Stimulated activated CD4-positive, alpha-beta T cell treated with anti-CD3 and anti-CD28 coated beads, Interleukin-1b, Interleukin-23, amount 100 ng/mL, for 1 hour (primary cell): ENCODE measurements at places on chromosomes 12 and 14.
A peak's percentile ranks its signal among the peaks of the same experiment; 100 is the strongest.

DNA sequence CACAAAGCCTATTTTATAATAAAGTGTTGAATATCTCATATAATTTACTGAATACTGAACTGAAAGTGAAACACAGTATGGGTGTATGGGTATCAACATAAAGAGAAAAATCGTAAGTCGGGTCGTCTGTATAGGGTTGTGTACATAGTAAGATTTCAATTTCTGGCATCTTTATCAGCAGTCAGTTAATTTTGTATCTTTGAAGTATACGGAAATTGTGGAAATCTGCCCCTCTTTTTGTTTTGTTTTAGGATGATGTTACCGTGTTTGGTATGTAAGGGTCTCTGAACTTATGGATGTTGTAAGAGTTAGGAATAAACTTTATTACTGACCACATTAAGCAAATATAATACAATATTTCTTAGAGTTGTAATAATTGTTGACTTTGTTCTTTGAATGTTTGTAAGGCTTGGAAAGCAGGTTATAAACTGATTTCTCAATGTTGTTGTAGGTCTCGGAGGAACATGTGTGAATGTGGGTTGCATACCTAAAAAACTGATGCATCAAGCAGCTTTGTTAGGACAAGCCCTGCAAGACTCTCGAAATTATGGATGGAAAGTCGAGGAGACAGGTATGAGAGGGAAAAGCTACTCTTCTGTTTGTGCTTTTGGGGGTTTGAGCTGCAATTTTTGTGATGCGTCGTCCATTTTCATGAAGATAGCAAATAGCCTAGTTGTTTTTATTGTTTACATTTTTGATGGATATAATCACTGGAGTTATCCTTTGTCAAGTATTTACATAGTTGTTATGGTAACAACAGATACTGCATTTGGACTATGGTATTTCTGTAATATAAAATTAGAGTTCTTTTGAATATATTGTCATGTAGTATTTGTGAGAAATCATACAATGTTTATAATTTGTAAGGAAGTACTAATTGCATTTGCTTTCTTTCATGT is 12.0 kb downstream of the EID3 start:
- DNase-seq, result no peak

- peak; percentile 50 for DNase-seq
Observed at GRCh38 chr12:121494093-121494787, 86.6 kb downstream of the KDM2B start.

DNA sequence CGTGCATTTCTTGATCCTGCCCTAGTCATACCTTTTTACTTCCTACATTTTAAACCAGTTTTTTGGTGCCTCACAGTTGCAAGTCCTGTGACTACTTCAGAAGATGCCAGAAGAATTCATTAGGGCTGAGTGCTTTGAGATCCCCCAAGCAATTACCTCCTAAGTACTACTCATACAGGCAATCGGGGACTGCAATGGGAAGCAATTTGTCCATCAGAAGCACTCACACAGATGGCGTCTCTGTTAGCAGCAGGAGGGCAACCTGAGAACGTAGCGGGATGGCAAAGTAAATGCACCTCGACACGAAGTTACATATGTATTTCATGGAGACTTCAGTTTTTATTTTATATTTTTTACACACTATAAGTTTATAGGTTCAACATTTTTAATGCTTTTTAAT is 188.3 kb downstream of the CAPZA3 start:
- no peak for DNase-seq

- no peak for DNase-seq
Observed at GRCh38 chr12:48017496-48017895, 13.2 kb upstream of the COL2A1 start.

- DNase-seq, result no peak
Observed at GRCh38 chr12:124487834-124488165, 79.6 kb downstream of the NCOR2 start.

GRCh38 chr14:103164779-103165178 is 41.5 kb downstream of the TNFAIP2 start:
- no peak for DNase-seq

DNA sequence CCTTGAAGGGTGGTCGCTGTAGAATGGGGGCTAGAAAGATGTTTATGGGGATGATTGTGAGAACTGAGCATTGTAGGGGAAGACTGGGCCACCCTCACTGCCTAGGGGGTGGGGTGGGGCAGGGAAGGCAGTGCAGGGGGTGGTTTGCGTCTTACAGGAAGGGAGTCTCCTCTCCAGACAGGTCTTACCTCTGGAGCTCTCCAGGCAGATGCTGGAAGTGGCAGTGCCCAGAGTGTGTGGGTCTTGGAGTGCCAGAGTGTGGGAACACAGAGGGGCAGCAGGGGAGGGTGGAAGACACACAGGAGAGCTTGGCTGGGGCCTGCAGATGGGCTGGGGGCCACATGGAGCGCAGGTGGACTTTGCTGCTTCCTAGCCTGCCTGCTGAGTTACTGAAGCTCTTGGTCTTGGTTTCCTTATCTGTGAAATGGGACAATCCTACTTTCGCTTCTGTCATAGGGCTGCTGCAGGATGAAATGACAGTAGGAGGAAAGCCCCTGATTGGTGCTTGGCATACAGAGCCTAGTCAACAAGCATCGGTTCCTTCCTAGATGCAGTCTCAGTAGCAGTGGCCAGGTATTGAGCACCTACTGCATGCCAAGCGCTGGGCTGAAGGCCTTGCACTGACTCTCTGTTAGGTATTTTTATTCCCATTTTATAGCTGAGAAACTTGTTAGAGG is 118.3 kb downstream of the SLC25A47 start:
- DNase-seq, result no peak

GRCh38 chr14:68819260-68819691 is 26.4 kb upstream of the ZFP36L1 start:
- no peak for DNase-seq

- DNase-seq, result no peak
Observed at GRCh38 chr14:61462566-61463193, 141.3 kb downstream of the PRKCH start.

- no peak for DNase-seq
Observed at GRCh38 chr14:92578511-92578910, 64.9 kb downstream of the RIN3 start.

- no peak for DNase-seq
Observed at GRCh38 chr12:26730481-26731350, 102.3 kb downstream of the ITPR2 start.

- no peak for DNase-seq
Observed at GRCh38 chr12:102110782-102111181, 9.1 kb downstream of the NUP37 start.

DNA sequence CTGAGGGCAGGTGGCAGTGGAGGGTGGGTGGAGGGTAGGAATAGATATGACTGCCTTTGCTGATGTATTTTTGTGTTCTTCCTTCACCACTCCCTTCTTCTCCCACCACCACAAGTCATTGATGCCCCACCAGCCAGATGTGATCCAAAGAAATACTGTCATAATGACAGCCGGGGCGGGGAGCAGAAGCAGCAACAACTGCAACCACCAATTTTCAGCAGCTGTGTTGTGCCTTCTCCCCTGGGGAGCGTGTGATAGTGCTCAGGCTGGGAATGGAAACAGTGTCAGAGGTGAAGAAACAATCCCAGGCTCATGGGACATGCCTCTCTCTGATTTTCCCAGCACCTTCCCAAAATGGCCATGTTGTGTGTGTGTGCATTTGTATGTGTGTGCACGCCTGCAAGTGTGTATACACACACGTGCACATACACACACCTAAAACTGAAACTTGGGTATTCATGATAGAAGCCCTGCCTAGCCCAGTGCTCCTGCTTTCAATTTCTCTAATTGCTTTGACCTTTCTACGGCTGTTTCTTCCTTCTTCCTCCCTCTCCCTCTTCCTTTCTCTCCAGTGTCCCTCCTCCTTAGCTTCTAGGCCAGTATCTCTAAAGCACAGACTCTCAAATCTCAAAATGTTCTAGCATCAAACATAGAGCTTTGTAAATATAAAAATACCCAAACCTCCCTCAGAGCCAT is 299.2 kb upstream of the FKBP4 start:
- DNase-seq, result no peak

- DNase-seq, result no peak
Observed at GRCh38 chr12:111408686-111409402, 3.1 kb downstream of the SH2B3 start.

GRCh38 chr12:118064608-118065007 is 3.6 kb upstream of the WSB2 start:
- no peak for DNase-seq

GRCh38 chr14:49951691-49952345 is 58.9 kb downstream of the ARF6 start:
- DNase-seq, result no peak

GRCh38 chr12:15494329-15495046 is 172.2 kb downstream of the PTPRO start:
- DNase-seq, result no peak

DNA sequence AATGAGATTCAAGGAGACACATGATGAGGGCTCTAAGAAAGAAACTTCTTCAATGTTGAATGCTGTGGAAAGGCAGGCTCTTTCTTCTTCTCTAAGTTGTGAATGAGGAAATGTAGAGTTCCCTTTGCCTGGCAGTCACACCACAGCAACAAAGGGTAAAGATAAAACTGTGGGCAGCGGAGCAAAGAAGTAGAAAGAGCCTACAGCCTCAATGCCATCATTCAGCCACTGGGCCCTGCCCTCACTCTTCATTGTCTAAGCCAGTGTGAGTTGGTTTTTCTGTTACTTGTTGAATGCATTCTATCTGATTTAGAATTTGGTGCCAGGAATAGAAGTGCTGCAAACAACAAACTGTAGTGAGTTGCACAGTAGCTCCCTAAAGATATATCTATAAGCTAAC is 12.2 kb downstream of the SDR9C7 start:
- no peak for DNase-seq

DNA sequence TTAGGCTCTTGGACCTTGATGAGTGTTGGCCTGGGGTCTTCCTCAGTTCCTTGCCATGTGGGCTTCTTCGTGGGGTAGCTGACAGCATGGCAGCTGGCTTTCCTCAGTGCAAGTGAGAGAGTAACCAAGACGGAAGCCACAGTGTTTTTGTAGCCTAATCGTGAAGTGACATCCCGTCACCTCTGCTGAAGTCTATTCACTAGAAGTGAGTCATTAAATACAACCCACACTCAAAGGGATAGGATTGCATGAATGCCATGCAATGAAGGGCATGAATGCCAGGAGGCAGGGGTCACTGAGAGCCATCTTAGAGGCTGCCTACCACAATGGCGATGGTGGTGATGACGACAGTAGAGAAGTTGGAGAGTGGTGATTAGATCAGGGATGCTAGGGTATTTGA is 13.5 kb upstream of the ASIC1 start:
- DNase-seq, result no peak

- no peak for DNase-seq
Observed at GRCh38 chr12:54526812-54527630, 22.4 kb upstream of the PDE1B start.

DNA sequence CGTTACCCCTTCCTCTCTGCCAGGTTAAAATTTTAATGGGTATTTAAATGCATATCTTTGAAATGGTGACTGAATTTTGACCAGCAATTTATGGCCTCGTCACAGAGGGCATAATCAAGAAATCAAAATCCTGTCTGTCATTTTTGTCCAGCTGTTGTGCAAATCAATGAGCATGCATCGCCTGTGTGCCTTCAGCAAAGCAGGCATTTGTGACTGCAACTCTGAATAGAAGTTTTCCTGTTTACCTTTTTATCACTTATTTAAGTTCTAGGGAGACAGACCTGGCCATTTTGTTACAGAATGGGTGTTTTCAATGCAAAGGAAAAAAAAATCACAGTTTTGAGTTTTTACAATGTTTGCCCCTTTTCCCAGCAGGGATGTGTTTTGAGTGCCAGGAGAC is 107.4 kb downstream of the PPM1A start:
- no peak for DNase-seq

- no peak for DNase-seq
Observed at GRCh38 chr12:19933924-19934323, 434.4 kb upstream of the PDE3A start.

DNA sequence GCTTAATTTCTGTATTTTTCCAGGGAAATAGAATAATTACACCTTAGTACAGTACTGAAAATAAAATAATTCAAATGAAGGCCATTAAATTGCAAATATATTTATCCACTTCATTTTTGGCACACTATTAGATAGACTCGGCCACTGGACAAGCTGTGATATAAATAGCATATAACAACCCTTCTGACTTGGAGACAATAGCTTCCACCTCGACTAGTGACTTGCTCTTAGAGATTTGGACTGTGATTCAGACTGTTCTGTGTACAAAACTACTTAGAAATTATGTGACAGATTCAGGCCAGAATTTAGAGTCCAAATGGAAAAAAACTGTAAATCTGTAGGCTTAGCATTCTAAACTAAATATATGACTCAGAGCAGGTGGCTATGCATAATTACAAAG is 949.9 kb downstream of the LRFN5 start:
- DNase-seq, result no peak

- no peak for DNase-seq
Observed at GRCh38 chr12:52032446-52032803, 18.8 kb upstream of the NR4A1 start.

DNA sequence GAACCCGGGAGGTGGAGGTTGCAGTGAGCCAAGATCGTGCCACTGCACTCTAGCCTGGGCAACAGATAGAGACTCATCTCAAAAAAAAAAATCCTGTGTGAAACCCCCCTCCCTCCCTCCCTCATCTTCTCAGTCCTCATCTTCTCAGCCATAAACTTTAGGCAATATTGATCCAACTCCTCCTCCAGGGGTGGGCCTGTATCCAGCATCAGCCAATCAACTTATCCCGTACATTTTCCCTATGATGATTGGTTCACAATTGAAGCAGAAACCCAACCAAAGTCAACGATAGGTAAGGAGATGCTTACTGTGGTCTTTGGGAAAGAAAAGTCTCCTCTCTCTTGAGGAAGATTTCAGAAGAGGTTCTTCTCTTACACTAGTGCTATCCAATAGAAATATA is 33.5 kb upstream of the CIT start:
- DNase-seq, result no peak

- no peak for DNase-seq
Observed at GRCh38 chr14:36510078-36510799, 9.8 kb downstream of the NKX2-1 start.

DNA sequence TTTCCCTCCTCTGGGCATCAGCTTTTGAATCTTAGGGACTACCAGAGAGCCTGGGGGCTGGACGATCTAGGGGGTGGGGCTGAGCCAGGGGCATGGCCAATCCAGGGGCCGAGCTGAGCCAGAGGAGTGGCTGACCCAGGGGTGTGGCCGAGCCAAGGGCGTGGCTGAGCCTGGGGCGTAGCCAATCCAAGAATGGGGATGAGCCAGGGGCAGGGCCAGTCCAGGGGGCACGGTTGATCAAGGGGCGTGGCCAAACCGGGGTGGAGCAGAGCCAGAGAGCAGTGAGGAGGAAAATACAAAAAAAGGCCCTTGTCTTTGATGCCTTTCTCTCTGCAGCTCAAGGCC is 219.3 kb upstream of the NOS1 start:
- DNase-seq, result no peak
